ENCODE measurements at places on chromosomes 2 and 18.
A peak's percentile ranks its signal among the peaks of the same experiment; 100 is the strongest.

DNA sequence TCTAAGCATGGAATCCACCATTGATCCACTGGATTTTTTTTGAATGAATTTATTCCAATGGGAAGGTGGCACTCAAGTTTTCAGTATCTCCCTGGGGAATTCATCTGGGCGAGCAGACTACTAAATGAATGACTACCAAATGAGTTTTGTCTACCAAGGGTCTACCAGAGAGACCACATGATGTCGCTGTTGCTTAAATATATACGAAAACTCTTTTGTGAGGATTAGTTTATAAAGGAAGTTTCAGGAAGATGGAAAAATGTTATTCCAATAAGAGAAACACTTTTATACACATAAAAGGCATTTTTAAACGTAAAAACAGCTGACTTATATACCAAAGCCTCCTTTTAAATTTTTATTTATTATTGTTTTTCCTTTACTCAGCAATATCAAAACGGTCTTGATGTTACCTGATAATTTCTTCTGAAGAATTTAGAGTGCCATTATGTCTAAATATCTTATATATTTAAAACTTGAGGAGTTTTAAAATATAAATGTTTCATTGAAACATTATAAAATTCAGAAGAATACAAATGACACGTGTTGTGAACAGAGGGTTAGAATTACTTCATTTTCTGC lies 139.7 kb downstream of the HRH4 start:
- DNase-seq: no peak

- no peak for DNase-seq
Measured at GRCh38 chr2:10016802-10017258, 26.5 kb upstream of the KLF11 start.

DNA sequence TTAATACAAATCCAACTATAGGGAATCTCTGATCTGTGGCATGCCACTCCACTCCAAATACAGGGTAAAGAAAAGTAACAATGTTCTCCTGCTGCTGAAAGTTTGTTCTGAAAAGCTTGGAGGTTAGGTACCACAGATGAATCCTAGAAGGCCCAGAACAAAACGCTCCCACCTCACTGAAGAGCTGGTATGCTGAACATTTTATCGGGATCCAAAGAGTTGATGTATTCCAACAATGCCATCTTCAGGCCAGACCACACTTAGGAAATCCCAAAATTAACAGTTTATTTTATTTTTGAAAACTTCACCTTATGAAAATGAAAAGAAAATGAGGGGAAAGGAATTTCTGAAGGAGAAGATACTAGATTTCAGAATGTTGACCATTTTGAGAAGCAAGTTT lies 145.1 kb upstream of the CDH19 start:
- DNase-seq: no peak

GRCh38 chr2:71581026-71581425 lies 127.7 kb downstream of the DYSF start:
- DNase-seq: no peak

- no peak for DNase-seq
Measured at GRCh38 chr18:3648200-3648599, 198.2 kb downstream of the TGIF1 start.

DNA sequence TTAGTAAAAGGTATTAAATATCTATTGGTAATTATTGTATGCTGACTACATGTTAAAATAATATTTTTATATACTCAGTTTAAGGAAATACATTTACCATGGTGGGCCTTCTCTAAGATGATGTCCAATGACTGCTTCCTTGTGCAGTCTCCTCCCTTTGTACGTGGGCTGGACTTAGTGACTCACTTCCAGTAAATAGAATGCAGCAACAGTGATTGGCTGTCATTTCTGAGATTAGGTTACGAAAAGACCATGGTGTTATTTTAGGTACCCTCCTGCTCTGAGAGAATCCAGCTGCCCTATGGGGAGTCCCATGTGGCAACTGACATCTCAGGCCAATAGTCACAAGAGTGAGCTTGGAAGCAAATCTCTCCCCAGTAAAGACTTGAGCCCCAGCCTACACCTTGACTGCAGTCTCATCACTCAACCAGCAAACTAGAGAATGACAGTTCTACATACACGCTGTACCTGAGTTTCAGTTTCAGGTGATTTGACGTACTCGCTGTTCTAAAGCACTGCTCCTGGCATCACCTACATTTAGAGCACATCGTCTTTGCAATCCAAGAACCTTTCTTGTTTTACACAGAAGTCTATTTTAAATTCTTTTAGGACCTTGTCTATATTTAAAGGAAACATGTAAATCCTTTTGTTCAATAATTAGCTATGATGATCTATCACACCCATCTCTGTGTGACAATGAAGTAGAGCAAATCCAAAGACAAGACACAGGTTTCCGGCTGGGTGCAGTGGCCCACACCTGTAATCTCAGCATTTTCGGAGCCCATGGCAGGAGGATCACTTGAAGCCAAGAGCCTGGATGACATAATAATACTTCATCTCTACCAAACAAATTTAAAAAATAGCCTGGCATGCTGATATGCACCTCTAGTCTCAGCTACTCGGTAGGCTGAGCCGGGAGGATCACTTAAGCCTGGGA lies 87.2 kb downstream of the COBLL1 start:
- no peak for DNase-seq

- DNase-seq: no peak
Measured at GRCh38 chr2:165390875-165391274, 78.6 kb upstream of the CSRNP3 start.

DNA sequence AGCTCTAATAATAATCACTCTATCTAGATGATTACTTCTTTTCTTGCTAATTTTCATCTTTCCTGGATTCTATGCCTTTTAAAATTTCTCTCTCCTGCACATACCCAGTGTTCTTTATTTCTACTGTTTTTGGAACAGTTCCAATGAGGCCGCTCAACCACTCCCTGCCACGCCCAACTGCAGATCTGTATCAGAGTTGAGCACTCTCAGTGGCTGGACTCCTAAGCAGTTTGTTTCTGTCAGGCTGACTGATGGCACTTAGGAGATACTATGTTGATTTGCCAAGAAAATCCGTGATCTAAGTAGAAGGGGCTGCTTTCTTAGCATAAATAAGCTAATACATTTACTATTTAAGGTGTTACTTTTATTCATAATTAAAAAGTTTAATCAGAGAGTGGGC lies 192.8 kb downstream of the ARHGAP15 start:
- no peak for DNase-seq

- DNase-seq: no peak
Measured at GRCh38 chr2:121836611-121837010, 81.2 kb downstream of the TSN start.

DNA sequence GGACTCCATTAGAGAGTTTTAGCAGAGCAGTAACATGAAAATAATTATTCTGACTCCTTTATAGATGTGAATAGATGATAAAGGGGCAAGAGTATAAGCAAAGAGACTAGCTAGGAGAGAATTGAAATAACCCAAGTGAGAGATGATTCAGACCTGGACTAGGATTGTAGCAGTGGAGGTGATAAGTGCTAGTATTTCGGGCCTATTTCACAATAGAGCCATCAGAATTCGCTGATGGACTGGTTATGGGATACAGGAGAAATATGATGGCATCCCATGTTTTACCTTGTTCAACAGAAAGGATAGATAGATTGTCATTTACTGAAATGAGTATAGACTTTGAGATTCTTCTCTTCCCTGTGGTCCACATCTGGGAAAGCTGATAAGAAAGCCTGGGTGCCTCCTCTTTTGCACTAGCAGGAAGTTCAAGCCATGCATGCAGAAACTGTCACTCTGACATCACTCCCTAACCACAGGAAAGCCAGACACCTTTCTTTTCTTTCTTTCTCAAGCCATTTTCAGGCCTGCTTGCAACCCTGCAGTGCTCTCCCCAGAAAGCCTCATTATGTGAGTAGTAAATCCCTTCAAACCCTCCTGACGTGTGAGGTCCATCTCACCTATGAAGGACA lies 25.3 kb downstream of the DYNAP start:
- DNase-seq: no peak

- DNase-seq: no peak
Measured at GRCh38 chr2:101087638-101088037, 63.5 kb downstream of the TBC1D8 start.

GRCh38 chr18:24935896-24936295 lies 416.1 kb downstream of the ZNF521 start:
- DNase-seq: no peak

DNA sequence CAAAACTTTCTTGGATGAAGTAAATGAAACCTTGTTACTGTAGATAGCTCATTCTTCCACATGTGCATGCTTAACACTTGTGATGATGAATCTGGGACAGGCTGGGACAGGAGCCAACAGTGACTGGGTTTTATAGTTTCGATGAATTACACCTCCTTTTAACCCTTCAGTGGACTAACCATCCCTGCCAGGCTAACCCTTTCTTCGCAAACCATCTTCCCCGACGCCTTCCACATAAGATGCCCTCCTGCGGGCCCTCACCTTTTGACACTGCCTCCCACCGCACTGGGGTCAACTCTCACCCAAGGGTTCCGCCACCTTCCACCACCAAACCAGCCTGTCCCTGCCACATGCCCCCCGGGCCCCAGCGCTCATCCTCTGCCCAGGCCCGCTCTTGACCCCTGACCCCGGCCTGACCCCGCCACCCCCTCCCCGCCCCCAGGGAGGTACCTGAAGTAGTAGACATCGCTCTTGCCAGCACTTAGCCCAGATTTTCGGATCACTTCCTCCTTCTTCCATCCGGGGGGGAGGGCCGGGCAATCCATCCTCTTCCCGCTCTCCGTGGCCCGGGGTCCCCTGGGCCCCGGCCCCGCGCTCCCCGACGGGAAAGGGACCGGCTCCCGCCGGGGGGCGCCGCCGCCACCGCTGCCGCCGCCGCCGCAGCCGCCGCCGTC lies 764 bp downstream of the MBD2 start:
- peak; percentile 53 for DNase-seq

GRCh38 chr2:29557268-29557667 lies 364.1 kb downstream of the ALK start:
- DNase-seq: no peak

GRCh38 chr2:64838817-64839216 lies 150.4 kb upstream of the SLC1A4 start:
- DNase-seq: peak; percentile 96

DNA sequence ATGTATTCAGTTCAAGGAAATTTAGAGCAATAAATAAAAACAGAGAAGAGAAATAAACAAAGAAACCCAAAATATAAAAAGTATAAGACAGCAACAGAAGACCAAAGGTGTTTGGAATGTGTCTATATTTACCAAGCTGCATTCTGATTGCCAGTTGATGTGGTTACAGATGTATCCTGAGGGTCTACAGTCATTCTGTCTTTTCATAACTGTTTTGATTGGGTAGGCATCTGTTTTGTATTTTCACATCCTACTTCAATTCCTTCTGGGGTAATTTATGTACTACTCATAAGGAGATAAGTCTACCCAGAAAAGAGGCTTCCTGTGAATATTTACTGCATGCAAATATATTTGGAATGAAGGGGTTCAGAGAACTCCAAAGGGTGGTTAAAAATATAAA lies 596.8 kb upstream of the GCFC2 start:
- DNase-seq: no peak

DNA sequence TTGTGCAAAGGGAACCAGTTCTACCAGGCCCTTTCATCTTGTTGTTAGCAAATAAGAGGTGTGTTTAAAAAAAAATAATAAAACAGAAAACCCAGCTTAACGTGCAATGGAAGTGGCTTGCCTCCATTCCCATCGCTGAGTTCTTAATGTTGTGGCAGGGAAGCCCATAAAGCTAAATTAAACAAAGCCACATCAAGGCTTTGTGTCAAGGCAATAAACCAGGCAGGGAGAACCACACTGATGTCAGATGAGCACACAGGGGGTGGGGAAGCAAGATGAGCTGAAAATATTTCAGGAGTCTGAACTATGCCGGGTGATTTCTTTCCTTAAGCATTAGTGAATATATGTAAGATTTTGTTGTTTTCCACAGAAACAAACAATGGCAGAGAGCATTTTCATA lies 73.5 kb downstream of the PHLPP1 start:
- DNase-seq: no peak

- DNase-seq: no peak
Measured at GRCh38 chr2:215929602-215930335, 83.6 kb downstream of the MREG start.

GRCh38 chr2:186181625-186182024 lies 304.4 kb upstream of the ZC3H15 start:
- no peak for DNase-seq

DNA sequence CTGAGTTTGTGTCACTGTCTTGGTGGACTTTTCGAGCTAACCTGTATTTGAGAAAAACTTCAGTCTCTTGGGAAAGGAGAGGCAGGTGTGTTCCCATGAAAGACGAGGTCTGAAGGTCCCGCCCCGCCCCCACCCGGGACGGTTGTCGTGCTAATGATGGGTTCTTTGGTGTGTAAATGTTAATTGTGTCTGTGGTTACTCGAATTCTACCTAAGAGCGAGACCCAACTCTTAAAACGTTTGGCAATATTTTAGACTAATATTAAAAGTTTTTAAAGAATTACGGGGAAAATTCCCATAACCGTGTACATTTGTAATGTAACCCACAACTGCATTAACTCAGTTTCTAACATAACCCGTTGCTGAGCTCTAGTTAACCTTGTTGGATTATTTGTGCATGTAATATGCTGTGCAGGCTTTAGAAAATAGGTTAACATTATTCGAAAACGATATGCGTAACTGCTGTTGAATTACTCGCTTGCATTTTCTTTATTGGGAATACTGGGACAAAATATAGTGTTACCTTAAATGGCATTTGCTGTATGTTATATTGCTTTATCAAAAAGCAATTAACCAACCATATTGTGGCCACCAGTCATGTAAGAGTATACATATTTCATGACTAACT lies 833 bp downstream of the EPB41L5 start:
- no peak for DNase-seq
